ENCODE measurements at places on chromosomes 3 and 15.

GRCh38 chr15:39880718-39881387 is 39.2 kb downstream of the GPR176 start:
- DNase-seq = no peak

GRCh38 chr3:100454677-100455076 is 37.7 kb upstream of the TMEM45A start:
- no peak for DNase-seq

DNA sequence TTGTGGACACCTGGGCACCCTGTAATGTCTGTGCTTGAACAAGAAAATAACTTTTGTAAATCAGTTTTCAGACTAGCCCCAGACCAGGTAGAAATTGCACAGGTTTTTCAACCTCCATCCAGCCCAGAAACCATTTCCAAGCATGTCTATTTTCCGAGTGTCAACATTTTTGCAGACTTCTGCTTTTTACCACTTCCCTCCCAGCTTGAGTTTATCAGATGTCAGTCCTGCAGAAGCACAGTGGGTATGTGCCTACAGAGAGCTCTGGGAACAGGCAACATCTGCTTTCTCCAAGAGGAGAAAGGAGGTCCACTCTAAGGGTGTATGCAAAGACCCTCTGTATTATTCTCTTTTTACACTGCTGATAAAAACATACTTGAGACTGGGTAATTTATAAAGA is 83.9 kb downstream of the LRRK1 start:
- DNase-seq = no peak

DNA sequence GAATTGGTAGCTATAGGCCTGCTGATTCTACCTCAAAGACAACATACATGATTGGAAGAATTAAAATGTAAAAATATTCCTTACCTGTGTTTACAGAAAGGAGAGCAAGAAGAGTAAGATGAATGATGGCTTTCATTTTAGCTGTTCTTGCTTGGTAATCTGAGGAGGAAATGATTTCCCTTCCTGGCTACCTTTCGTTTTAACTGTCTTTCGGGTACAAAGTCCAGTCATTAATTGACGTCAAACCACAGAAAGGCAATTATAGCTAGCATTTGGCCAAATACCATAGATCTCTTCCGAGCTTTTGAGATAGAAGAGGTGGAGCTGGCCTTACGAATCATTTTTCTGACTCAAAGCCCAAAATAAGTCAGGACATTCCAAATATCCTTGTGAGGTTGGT is at the start of gene MUC13:
Gene MUC13 (minus strand): TSS at position 175 of the 400 bp plus-strand sequence. CDS start 39 bp downstream, at position 136.
- peak; percentile 36 for DNase-seq

GRCh38 chr3:57160765-57161538 is 4.2 kb downstream of the IL17RD start:
- DNase-seq = no peak

- no peak for DNase-seq
Observed at GRCh38 chr3:61824553-61825135, 263.3 kb downstream of the PTPRG start.

GRCh38 chr15:60047701-60048100 is 43.6 kb downstream of the FOXB1 start:
- no peak for DNase-seq

DNA sequence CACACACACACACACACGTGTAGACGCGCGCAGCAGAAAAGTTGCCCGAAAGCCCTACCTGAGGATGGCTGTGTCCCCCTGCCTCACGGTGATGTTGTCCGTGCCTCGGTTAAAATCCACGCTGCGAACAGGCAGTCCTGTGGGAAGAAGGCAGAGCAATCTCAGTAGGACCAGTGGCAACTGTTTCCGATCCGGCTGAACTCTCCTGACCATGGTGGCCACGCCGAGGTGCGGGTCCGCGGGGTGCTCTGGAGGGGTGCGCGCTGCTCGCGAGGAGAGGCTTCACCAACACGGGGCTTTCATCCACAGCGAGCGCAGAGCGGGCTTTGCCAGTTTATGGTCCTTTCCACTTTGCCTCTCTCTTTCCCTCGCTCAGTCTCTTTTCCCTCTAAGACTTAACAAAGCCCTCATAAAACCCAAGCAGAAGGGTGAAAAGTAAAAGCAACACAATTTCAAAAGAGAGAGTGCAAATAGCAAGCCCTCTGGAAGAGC is 422 bp downstream of the LSAMP start:
- no peak for DNase-seq

- DNase-seq = no peak
Observed at GRCh38 chr15:31740203-31740602, 290.1 kb upstream of the CHRNA7 start.

DNA sequence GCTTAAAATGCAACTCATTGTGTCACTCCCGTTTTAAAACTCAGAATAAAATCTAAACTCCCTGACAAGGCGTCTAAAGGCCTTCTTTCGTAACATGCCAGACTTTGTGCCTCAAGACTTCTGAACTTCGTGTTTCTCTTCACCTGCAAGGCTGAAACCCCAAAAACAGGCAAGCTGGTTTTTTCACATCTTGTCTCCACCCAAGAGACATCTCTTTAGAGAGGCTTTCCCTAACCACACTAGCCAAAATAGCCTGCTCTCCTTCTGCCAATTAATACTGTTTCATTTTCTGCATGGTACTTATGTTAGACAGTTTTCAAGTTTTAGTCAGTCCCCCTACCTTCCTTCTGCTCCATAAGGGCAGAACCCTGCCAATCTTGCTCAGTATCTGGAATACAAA is 41.6 kb downstream of the RAF1 start:
- DNase-seq = no peak

DNA sequence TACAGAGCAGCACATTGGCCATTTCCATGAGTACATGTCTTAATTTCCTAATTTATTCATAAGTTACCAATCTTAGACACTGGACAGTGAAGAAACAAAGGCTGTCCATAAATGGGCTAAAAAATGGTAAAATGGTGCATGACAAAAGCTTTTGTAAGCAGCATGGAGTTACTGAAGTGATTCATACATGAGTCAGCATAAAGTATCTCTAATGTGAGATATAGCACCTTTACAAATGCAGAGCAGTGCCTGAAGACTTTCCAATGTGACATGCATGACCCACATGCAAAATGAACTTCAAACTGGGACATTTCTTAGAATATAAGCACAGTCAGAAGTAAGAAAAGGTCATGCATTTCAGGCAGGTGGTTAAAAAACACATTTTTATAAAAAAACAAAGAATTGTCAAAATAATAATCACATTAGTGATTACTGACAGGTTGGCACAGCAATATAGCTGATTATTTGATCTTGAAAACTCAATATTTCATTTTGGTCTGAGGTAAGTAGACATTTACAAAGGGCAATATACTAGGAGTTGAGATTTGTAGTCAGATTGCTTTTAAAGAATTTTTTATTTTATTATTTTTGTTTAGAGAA is 299.3 kb downstream of the PLCL2 start:
- peak; percentile 66 for DNase-seq

DNA sequence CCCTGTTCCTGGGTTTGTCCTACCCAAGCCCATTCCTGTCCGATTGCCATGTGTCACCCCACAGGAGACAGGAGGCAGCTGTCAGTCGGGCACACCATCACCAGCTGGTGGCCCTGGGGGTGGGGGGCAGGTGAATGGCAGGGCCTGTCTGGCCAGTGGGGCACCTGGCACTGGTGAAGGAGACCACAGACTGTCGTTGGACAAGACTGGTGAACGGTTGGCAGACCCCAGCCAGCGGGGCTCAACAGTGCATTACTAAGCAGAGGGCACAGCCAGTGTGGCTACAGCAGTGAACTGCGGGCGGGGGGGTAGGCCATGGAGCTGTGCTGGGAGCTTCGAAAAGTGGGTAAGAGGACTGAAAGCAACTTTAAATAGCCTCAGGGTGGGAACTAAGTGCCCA is 2.1 kb downstream of the SEMA7A start:
- DNase-seq = peak; percentile 24

GRCh38 chr3:63207066-63207590 is 71.0 kb upstream of the SYNPR start:
- DNase-seq = peak; percentile 4

DNA sequence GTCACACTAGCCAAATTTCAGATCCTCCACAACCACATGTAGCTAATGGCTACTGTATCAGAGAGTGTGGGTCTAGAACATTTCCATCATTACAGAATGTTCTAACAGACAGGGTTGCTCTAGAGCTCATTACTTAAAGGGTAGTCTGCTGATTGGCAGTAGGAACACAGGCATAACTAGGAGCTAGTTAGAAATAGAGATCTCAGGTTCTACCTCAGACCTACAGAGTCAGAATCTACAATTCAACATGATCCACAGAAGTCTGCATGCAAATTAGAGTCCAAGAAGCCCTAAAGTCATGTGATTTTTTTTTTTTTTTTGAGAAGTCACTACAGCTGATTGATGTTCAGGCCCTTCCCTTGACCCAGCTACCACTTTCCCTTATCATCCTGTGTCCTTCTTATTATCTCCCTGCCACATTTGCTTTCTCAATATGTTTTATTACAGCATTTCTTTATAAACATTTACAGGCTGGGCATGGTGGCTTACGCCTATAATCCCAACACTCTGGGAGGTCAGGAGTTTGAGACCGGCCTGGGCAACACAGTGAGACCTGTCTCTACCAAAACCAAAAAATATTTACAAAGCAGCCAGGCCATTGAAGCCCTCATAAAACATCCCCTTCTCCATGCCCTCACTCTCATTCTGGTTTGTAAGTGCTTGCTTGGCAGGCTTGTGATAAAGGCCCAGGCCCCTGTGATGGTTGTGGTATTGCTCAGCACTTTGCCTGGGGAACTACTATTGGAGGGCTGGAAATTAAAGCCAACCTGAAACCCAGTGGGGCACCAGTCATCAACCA is 3.8 kb upstream of the ABHD5 start:
- DNase-seq = no peak

DNA sequence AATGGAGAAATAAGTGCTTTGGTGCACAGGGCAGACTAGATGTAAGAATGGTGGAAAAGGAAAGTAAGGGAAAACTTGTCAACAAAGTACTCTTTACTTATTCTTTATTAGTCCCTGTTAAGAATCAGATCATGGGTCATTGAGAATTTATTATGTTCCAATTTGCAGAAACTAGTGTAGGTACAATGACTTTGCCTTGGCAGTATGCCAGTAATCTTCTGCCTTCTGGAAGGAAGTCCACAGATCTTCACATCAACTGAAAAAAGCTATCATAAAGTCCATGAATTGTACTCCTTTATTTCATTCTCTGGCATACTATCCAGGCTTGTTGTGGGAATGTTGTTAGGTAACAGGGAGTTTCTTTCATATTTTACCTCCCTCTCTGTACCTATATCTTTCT is 88.2 kb upstream of the FLNB start:
- DNase-seq = peak; percentile 34

DNA sequence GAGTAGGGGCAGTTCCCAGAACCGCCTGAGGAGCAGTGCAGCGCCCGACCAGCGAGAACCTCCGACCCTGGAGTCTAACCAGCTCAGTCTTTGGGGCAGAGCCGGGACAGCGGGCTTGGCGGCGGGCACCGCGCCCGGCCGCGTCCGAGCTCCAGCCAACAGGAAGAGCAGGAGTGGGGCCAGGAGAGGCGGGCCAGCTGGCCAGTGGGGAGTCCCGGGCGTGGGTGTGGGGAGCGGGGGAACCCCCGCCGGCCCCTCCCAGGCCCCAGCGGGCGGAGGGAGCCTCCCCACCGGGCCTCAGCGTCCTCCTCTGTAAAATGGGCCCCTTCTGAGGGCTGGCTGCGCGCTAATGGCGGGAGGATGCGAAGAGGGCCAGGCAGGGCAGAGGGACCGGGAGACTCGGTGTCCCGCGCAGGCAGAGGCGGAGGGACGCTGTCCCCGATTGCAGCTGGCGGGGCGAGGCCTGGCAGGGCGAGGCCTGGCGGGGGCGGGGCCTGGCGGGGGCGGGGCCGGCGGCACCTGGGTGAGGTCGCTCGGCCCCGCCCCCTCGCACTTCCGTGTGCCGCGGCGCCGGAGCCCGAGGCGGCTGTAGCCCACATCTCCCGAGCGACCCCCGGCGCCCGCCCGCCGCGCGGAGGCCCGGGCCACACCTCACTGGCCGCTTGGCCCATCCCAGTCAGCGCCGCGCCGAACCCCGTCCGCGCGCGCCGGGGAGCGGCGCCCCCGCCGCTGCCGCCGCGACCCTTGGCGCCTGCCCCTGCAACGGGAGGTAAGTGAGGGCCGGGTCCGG is at the start of gene PRKCD:
Gene PRKCD (plus strand): TSS at position 550 of the 790 bp plus-strand sequence. CDS start 17,214 bp downstream, outside the sequence.
- DNase-seq = peak; percentile 85

GRCh38 chr3:88263417-88264100 is 113.8 kb downstream of the C3orf38 start:
- DNase-seq = no peak

- no peak for DNase-seq
Observed at GRCh38 chr15:42182961-42183360, 25.1 kb downstream of the VPS39 start.

DNA sequence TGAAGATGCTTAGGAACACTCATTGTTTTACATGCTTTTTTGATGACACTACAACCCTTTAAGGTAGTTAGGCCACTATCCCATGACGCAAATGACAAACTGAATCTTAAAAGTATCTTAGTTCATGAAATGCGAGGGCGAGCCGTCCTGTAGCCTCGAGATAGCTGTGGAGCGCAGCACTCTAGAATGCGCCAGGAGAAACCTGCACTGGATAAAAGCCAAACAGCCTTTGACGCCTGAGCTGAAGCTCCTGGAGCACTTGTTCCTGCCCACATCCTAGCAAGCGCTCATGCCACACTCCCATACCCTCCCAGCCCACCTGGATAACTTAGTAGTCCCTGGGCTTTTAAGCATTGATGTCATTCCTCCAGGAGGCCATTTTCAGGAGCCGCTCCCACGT is 516.9 kb downstream of the GABRG3 start:
- DNase-seq = no peak

- DNase-seq = peak; percentile 18
Observed at GRCh38 chr3:28980631-28981030, 300.2 kb upstream of the RBMS3 start.

GRCh38 chr3:10344147-10344943 is 23.4 kb upstream of the SEC13 start:
- peak; percentile 63 for DNase-seq

GRCh38 chr15:69436951-69437350 is 15.7 kb upstream of the RPLP1 start:
- no peak for DNase-seq

DNA sequence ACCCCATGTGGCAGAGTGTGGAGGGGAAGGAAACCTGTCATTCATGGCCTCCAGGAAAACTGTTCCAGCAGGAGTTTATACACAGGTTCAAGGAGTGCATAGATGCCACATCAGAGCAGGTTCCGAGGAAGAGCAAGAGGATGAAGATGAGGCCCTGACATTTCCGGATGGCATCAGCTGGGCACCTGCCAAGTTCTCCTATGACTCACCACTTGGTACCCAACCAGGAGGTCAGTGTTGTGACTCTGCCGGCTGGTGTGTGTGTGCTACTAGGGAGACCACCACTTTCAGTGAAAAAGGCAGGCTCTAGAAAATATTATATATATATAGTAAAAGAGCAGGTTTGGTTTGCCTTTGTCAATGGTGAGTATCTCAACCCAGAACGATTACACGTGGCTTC is 69.3 kb downstream of the NTRK3 start:
- DNase-seq = peak; percentile 32

- no peak for DNase-seq
Observed at GRCh38 chr15:77409259-77410156, 10.4 kb downstream of the PEAK1 start.
